Activated naive CD4-positive, alpha-beta T cell treated with anti-CD3 and anti-CD28 coated beads for 36 hours (primary cell): ENCODE measurements at places on chromosomes 4 and X.

- no peak for DNase-seq
Observed at GRCh38 chrX:2828344-2828958, at the start of gene GYG2. TSS of gene GYG2 (plus strand) at chrX:2828930. CDS start at chrX:2830189, 1,259 bp downstream.

- no peak for DNase-seq
Observed at GRCh38 chr4:113556382-113557134, 205.0 kb downstream of the CAMK2D start.

- no peak for DNase-seq
Observed at GRCh38 chr4:161816958-161817357, 346.8 kb downstream of the FSTL5 start.

DNA sequence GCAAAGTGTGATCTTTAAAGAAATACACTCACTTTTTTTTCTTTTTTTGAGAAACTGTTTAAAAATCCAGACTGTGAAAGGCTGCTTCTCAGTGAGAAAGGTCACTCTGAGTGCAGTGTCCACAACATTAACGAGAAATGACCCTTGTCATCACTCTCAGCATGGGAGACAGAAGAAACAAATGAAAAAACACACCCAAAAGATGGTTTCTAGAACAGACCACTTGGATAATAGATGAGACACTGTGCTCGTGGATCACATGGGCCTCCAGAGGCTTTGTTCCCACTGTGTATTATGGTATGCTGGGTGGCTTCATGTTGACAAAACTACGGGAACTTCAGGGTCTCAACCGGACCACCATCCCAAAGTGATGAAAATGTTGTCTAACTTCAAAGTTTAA lies 64.9 kb downstream of the NEUROG2 start:
- DNase-seq, result no peak

- no peak for DNase-seq
Observed at GRCh38 chr4:25696409-25696808, 40.8 kb downstream of the SLC34A2 start.

GRCh38 chr4:37767546-37767945 lies 58.9 kb upstream of the PGM2 start:
- DNase-seq, result no peak

- DNase-seq, result no peak
Observed at GRCh38 chr4:161655148-161655547, 508.7 kb downstream of the FSTL5 start.

GRCh38 chr4:119302073-119302832 lies 19.7 kb downstream of the FABP2 start:
- DNase-seq, result no peak

GRCh38 chr4:121684561-121684960 lies 12.2 kb downstream of the ANXA5 start:
- no peak for DNase-seq

DNA sequence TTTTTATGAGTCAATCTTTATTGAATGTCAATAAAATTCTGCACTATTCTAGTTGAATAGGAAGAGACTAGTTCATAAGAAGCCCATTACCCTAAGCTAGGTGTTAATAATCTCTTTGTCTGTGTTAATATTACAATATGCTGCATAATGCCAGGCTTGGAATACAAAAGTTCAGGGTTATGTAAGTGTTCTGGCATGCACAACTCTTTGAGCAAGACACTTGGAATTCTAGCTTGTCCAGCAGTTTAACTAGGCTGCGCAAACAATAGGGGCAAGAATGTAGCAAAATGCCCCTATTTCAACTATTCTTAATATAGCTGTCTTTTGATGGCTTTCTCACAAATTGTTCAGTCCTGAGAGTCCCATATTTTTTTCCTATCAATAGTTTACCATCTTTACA lies 31.3 kb upstream of the ETNPPL start:
- DNase-seq, result no peak

GRCh38 chr4:152415980-152416379 lies 119.9 kb downstream of the FBXW7 start:
- DNase-seq, result no peak
